Right lobe of liver (tissue), 6 donors: ENCODE measurements at places on chromosomes 6 and 20.

DNA sequence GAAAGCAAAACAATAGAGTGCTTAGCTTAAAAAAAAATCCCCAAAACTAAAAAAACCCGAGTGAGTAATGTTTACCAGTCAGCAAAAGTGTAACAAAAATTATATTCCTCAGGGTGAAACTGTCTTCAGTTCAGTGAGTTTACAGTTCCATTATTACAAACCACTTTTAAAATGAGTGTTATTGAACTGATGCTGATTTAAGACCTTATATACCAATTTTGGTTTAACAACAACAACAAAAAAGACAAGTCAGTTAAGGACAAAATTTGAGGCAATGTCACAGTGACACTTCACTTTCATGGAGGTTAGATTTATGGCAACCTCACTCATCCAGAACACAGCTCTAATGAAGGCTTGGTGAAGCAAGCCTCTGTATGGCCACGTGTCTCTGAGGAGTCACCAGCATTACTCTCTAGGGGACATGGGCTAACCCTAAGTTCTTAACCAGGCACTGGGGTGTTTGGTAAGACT is 630.8 kb downstream of the PHF3 start:
- DNase-seq, result no peak

DNA sequence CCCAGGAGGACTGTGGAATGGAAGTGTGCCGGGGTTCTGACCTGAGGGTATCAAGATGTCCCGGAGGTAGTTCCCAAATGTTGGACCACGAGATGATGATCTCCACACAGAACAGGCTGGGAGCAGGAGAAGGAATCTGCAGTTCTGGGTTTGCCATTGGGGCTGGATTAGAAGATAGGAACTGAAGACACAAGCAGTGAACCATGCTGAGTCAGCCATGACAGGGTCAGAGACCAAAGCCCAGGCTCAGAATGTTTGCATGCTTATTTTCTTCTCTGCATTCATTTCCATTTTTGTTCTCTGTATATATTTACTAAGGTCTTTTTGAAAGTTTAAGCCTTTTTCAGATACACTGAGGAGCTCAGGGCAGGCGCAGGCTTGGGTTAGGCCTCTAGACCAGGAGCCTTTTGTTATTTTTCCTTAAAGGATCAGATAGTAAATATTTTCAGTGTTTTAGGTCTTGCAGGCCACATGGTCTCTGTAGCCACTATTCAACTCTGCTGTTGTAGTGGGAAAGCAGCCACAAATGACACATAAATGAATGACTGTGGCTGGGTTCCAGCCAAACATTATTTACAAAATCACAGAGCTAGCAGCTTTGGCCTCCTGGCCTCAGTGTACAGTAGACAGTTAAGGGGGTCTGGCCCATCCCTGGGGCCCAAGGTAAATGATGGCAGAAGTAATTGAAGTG is 28.5 kb downstream of the SLC35D3 start:
- no peak for DNase-seq

- no peak for DNase-seq
Observed at GRCh38 chr6:130848945-130849344, 21.7 kb downstream of the SMLR1 start.

DNA sequence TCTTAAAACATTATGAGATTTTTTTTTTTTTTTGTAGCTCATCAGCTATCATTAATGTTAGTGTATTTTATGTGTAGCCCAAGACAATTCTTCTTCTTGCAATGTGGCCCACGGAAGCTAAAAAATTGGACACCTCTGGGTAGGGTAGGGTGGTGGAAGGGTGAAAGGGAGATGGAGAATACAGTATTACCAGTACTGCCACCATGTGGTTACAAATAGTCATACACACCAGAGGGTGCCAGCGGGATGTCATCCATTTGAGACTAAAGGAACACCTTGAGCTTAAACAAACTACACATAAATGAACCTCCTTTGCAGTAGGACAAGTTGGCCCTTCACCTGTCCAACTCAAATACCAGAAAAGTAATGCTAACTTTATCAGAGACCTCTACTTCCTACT is 601.9 kb downstream of the HTR1B start:
- DNase-seq, result no peak

DNA sequence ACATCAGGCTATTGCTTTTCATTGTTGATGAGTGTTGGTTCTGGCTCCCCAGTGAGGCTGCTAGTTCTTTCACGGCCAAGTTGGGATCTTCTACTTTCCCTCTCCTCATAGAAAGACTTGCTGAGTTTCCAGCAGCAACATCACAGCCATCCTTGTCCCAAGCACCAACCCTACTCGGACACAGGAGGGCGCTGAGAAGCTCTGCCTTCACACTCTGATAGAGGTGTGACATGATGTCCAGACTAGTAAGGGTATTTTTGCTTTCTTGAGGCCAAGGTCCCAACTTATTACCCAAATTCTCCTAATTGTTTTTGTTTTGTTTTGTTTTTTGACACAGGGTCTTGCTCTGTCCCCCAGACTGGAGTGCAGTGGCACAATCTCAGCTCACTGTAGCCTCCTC is 3.0 kb upstream of the GCM1 start:
- no peak for DNase-seq

DNA sequence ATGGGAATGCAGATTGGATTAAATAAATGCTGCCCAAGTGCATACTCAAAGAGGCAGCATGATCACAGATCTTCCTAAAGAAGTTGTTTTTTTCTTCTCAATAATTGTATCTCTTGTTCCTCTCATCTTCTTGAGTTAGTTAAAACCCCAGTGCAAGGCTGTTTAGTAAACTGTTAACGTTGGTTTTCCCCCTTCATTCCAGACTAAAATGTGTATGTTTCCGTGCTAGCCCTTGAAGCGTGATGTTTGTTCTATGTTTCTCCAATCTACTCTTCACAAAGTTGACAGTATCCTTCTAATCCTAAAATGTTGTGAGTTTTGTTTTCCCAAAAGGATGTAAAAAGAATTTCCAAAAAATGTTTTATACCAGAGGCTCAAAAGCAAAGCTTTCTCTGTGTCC is 15.6 kb downstream of the CYP24A1 start:
- no peak for DNase-seq

DNA sequence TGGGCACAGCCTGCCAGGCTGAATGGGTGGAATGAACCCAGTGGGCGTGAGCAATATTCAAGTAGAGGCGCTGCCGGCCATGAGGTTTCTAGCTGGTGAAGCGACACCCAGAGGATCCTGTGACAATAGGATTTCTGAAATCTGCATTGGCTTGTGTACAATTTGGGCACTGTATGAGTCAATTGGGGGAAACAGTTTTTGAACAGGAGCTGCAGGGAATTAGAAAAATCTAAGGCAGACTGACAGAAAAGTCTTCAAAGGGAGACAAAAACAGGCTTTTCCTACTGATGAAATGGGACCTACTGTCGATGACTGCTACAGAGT is 148.8 kb upstream of the PROKR2 start:
- DNase-seq, result no peak

DNA sequence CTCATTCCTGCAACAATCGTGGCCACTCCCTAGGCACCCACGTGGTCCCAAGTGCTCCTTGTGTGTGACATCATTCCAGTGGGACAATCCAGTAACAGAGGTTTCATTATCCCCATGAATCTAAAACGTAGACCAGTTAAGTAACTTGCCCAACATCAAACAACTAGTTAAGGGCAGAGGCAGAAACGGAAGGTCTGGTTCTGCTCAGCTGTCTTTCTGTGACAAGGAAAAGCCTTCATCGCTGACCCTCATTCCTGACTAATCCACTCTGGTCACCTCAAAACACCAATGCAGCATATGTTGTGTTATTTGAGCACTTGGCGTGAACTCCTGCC is 261.4 kb upstream of the JARID2 start:
- no peak for DNase-seq

DNA sequence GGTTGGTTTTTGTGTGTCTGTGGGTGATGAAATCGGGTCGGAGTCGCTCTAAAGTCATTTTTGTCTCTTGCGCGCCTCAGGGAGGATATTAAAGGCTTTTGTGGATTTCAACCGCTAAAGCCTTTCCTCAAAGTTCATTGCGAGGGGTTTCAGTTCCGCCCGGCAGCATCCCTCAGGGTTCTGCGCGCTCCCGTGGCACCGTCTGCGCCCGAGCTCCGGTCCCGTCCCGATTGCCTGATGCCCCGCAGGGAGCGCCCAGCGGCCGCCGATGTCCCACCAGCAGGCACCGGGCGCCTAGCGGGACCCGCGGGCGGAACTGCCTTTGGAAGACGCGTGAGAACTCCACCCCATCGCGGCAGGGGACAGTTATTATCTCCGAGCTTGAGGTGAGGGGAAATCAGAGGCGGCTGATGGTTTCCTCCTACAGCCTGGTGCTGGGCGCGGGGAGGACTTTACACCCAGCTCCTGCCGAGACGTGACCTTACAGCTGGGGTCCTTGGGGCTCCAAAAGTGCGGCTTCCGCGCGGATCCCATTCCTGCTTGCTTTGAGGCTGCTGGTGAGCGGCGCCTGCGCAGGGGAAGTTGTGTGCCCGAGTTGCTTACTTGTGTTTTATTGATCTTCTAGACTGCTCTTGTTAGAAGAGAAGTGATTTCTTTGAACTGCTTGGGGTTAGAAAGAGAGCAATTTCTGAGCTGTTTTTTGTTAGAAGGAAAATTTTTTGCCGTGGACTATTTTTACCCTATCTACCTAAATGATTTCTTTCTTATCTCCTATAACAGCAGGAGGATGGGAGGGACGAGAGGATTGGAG is 27.1 kb downstream of the ULBP1 start:
- DNase-seq, result no peak

DNA sequence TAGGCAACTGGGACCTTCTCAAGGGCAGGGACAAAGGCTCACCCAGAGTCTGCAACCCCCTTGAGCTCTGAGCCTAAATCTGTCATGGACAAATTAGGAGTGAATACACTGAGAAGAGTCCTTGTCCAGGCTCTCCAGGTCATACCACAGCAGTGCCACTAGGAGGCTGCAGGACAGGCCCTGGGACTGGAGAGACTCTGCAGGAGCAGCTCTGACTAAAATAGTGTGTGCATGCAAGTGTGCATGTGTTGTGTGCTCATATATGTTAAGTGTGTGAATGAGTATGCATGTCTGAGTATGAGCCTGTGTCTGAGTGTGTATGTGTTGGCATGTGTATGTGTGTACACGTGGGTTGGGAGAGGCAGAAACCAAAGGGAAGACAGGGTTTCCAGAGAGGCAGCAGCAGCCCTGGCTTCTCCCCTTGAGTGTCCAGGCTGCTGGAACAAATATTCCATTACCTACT is 27.1 kb downstream of the MRPL14 start:
- DNase-seq, result no peak

- DNase-seq, result no peak
Observed at GRCh38 chr20:57062696-57063270, 203.7 kb downstream of the BMP7 start.

GRCh38 chr6:75430631-75431325 is 62.8 kb downstream of the FILIP1 start:
- no peak for DNase-seq
